Urinary bladder (tissue), 4 donors: ENCODE measurements at places on chromosomes 7 and 10. TPM values are rescaled to one million over a fixed set of nuclear protein-coding genes. Genes with fewer than 3 reads are reported as not detected.

DNA sequence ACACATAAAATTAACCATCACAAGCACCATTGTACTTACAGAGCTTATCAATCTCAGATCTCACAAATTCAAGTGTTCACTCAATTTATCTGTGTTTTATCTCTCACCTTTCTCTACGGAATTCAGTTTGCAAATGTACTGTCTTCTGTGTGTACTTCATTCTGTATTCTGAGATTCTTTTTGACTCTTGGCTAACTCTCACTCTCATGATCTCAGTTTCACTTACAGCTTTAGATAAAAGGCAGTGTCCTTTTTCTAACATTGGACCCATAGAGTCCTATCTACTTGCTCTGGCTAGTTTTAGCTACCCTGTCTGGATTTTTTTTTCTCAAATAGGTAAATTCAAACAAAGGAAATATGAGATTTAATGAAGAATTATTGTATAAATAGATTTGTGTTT lies 176.0 kb downstream of the CCDC7 start:
- no peak for DNase-seq

DNA sequence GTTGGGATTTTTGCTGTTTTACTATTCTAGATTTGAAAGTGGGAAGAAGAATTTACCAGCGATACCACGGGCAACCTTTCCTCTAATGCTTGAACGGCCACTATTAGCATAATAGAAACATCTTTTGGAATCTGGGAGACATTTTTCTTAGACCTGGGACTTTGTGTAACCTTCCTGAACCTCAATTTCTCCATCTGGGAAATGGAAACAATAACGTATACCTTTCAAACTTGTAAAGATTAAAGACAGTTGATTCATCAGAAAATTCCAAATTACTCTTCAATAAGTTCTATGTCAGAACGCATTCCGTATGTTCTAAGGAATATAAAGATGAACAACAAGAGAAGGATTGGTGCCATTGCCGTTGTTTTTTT lies 453 bp upstream of the RNLS start:
- DNase-seq: no peak

GRCh38 chr7:111076205-111076604 lies 14.7 kb upstream of the LRRN3 start:
- DNase-seq: no peak

DNA sequence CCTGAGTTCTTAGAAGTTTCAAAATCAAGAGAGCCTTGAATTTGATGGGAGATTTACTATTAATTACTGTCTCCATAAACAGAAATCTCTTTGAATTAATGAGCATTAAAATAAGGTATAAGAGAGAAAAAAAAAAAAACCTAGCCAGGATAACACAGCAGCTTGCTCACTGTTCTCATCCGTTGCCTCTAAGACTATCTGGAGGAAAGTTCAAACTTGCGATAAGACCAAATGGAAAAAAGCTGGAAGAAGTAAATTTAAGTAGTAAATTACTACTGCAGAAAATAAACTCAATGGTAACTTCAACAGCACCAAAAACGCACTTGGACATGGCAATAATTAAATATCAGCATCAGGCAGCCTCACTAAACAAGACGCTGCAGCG lies 36.7 kb downstream of the GNA12 start:
- DNase-seq: no peak

The CFAP69 gene
- total RNA-seq: 19.1 TPM

GRCh38 chr10:24698270-24698669 lies 25.4 kb downstream of the ARHGAP21 start:
- no peak for DNase-seq

DNA sequence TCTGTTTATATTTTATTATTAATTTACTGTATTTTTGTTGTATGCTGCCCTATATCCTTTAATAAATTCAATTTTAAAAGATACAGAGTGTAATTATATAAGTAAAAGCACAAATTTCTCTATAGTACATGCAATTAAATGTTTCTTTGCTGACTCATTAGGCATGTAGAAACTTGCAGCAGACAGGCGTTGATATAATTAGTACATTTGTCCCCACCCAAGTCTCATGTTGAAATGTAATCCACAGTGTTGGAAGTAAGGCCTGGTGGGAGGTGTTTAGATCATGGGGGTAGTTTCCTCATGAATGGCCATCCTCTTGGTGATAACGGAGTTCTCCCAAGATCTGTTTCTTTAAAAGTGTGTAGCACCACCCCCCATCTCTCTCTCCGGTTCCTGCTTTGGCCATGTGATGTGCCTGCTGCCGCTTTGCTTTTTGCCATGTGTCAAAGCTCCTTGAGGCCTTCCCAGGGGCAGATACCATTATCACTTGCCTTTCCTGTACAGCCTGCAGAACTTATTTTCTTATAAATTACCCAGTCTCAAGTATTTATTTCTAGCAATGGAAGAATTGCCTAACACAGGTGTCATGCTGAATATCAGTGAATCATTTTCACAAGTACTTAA lies 63.7 kb downstream of the TSPAN12 start:
- DNase-seq: no peak

DNA sequence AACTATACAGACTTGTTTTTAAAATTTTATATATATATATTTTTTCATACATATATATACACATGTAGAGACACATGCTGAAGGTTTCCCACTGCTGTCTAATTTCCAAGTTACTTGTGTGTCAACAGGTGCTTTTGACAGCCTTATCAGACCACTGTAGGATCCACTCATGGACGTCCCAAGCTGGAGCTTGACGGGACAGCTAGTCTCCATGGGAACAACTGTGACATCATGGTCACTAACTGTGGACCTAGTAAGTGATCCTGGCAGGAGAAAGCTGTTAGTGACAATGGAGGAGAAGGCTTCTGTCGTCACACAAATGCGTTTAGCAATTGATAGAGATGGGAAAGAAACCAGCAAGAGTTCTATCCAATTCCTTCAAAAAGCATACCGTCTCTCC lies 60.2 kb upstream of the DDC start:
- DNase-seq: no peak

The GNAT3 gene
- total RNA-seq: not detected

GRCh38 chr7:34389332-34390078 lies 268.5 kb upstream of the NPSR1 start:
- DNase-seq: no peak

DNA sequence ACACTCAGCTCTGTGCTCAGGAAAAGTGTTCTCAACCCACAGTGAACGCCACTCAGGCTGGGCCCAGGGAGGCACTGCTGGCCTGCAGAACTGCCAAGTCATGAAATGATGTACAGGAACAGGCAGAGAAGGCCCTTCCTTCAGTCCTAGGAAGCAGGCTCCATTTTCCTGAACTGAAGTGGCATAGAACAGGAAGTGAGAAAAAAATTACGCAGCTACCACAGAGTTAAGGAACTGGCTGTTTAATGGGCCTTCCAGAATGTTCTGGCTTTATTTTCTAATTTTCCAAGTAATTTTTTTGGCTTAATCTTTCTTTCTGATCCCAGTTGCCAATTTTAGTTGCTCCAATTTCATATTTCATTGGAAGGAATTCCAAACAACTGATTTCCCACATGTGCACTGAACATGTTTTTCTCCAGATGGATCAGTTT lies 39.3 kb downstream of the LRRC18 start:
- DNase-seq: no peak
